Stimulated activated CD4-positive, alpha-beta T cell treated with anti-CD3 and anti-CD28 coated beads, Interleukin-2, amount 100 ng/mL, for 24 hours (primary cell): ENCODE measurements at places on chromosomes 13 and 19.

GRCh38 chr13:33184112-33184490, 101.5 kb downstream of the STARD13 start:
- no peak for DNase-seq

DNA sequence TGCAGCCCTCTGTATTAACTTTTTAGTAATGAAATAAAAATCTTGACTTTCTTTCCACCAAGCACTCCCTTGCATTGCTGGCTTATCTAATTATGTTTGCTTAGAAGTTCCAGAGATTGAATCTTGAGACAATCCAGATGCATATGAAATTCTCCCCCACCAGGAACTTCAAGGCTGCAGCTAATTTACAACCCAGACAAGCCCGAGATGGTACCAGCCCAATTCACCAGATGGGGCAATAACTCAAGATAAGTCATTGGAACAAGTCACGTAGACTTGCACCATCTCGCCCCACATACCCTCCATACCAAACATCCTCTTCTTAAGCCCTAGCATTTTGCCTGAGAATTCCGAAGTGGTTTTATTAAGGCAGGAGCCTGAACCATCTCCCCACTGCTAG, 29.0 kb downstream of the UTP14C start:
- no peak for DNase-seq

DNA sequence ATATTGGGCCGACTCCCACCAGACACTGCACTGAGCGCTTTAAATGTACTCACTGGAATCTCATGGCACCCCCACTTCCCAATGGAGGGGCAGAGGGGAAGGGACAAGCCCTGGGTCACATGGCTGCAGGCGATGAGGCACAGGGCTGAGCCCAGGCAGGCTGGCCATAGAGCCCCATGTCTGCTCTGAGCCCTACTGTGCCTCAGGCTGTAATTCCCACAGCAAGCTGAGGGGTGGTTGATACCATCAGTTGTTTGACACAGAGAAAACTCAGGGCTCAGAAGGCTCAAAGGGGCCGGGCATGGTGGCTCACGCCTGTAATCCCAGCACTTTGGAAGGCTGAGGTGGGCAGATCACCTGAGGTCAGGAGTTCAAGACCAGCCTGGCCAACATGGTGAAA, 25.1 kb downstream of the RFX1 start:
- no peak for DNase-seq

- no peak for DNase-seq
Observed at GRCh38 chr19:801030-801860, 4.0 kb downstream of the PTBP1 start.

DNA sequence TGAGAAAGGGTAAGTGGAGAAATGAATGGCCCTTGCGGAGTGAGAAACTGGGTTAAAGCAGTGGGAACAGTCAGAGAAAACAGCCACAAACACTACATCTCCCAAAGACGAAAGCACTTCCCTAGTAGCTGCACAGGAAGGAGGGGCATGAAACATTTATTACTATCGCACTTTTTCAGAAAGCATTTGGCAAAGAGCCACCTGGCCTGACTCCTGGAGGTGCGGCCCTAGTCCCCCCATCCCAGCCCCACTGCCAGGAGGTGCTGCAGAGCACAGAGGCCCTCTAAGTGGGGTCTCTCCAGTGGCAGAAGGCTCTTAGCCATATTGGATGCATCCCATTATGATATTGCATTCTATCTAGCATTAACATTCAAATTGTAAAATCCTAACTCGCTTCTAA, 55.8 kb downstream of the MTMR6 start:
- no peak for DNase-seq

- no peak for DNase-seq
Observed at GRCh38 chr19:2394442-2395292, 32.7 kb downstream of the TIMM13 start.

DNA sequence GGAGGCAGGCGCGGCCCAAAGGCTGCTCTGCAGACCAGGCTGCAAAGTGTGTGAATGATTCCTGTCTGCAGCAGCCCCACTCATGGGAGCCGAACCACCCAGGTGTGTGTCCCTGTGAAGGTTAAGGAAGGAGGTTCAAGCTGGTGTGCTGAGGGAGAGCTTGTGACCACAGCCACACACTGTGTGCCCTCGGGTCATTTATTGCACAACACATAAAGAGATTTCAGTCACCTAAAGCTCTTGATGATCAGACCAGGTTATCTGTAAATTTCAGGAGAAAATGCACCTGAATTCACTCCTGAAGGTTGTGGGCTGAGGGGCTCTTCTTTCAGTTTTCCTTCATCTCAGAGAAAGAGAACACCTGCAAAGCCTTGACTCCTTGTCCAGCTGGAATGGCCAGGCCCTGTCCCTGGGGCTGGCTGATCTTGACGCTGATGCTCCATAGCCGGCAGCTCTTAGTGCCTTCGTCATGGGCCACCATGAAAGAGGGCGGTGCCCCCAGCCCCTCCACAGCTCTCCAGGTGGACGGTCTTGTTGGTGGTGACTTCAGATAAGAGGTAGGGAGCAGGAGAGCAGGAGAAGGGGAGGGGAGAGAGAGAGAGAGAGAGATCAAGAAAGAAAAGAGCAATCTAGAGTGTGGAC, 110.8 kb upstream of the C1QTNF9B start:
- DNase-seq, result no peak

DNA sequence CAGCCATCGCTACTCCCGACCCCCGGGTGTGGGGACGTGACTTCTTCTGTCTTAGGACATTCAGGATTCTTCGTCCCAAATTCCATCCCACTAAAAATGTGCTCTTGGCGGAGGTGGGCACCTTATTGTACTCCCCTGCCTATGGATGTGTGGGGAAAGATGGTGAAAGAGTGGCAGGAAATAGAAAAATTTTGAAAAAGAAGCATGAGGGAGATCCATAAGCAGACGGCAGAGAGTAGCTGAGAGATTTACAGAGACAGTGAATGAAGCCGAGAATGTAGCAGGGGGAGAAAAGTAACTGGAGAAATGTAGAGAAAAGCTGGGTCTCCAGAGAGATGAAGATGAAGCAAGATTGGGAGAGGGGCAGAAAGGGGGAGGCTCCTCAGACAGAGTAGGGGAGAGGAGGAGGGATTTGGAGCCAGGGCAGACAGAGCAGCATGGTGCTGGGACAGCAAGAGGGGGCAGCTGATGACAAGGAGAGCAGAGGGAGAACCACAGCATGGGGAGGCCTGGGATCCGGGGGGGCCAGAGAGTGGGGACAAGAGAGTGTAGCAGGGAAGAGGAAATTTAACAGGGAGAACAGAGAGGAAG, 843 bp downstream of the ZNF610 start:
- DNase-seq, result no peak

DNA sequence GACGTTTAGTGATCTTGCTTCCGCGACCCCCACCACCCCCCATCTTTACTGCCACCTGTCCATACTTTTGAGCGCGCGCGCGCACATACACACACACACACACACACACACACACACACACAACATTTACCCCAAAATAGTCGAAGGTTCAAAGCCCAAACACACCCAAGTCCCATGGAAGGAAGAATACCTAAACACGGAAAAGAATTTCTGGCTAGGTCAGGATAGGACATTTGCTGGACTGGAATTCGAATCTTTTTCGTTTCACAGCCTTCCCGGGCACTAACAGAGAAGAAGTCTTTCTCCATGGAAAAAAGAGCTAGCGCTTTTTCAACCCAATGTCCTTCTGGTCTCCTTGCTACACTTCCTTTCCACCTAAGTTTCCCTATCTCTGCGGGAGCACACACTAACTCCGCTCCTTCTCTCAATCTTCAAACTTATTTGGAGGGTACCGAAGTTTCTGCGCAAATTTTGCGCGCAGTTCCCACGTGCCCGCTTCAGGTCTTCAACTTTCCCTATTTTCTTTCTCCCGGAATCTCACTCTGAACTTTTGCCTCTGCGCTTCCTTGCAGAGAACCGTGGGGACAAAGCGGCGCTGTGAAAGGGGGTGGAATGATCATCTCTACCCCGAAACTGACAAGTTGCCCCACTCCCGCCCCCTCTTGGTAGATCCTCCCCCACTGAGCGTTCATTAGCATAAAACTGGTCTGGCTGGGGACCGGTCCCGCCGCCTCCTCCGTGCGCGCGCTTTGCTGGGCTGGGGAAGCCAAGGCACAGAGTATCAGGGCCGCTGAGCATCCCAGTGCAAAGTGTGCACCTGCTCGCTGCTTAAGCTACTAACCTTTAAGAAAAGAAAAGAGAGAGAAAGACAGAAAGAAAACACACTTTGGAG, 2.7 kb downstream of the DACH1 start:
- peak; percentile 19 for DNase-seq

GRCh38 chr13:95642028-95642621, 2.4 kb downstream of the DZIP1 start:
- DNase-seq, result no peak

DNA sequence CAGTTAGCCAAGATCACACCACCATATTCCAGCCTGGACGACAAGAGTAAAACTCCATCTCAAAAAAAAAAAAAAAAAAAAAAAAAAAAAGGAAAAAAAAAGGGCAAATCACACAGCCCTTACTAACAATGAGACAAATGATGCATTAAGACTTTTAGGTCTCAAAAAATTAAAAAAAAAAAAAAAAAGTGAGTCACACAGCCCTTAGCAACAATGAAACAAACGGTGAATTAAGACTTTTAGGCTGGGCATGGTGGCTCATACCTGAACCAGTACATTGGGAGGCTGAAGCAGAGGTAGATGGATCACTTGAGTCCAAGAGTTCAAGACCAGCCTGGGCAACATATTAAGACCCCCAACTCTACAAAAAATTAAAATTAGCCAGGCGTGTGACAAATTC, 32.4 kb upstream of the EIF3G start:
- no peak for DNase-seq

DNA sequence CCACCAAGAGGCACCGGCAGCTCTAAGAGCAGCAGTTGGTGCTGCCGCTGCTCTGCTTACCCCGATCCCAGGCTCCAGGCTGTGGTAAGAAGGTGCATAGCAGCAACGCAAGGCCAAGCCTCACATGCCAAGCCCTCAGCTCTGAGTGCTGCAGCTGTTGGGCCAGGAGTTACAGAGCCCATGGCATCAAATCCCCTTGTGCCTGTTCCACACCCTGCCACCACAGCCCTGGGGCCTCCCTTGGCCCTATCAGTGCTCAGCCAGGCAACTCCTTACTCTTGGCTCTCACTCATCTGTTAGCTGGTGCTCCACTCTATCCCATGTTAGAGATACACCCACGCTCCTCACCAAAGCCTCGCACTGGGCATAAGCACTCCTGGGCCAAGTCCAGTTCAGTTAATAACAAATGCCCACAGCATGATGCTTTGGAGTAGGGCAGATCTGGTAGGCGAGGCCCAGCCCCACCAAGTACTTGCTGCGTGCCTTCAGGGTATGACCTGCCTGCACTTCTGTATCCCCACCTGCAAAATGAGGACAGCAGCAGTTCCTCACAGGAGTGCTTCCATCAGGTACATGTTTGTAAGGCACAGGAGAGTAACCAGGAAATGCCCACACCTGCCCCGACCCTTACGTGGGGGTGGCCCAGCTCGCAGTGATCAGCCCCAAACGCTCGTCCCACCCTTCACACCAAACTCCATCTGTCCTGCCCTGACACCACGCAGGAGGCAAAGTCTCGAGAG, 16.2 kb downstream of the AKAP8L start:
- no peak for DNase-seq

DNA sequence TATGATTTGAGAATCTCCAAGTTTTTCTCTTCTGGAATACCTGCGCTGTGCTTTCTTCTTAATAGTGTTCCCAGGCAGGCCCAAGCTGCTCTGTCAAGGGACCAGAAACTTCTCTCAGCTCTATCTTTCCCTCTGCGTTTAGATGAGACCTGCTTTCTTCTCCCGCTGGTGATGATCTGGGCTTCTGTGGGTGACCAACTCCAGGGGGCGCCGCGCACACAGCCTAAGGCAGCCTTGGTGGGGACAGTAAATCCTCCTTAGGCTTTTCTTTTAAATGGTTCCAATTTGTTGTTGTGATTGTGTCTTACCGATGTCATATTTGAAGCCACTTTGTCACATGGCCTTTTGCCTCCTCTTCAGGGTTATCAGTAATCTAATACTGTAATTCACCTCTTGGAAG, 439.4 kb upstream of the KLF12 start:
- DNase-seq, result no peak

DNA sequence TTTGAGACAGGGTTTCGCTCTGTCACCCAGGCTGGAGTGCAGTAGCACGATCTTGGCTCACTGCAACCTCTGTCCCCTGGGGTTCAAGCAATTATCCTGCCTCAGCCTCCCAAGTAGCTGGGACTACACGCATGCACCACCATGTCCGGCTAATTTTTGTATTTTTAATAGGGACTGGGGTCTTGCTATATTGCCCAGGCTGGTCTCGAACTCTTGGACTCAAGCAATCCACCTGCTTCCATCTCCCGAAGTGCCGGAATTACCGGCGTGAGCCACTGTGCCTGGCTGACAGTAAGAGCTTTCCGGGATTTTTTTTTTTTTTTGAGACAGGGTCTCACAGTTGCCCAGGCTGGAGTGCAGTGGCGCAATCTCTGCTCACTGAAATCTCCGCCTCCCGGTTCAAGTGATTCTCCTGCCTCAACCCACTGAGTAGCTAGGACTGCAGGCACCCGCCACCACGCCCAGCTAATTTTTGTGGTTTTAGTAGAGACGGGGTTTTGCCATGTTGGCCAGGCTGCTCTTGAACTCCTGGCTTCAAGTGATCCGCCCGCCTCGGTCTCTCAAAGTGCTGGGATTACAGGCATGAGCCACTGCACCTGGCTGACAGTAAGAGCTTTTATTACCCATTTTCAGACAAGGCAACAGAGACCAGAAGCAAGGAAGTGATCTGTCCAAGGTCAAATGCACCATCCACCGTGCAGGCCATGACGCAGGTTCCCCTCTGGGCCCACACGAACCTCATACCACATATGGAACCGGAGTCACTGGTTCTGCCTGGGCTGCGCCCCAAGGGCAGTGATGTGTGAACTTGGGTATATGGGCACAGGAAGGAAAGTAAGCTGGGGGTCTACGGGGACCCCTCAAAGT, 21.0 kb downstream of the RFX1 start:
- DNase-seq, result no peak

GRCh38 chr13:97948041-97948440, 5.4 kb upstream of the IPO5 start:
- DNase-seq, result no peak

GRCh38 chr19:2043251-2043641, 7.8 kb downstream of the MKNK2 start:
- DNase-seq, result no peak

DNA sequence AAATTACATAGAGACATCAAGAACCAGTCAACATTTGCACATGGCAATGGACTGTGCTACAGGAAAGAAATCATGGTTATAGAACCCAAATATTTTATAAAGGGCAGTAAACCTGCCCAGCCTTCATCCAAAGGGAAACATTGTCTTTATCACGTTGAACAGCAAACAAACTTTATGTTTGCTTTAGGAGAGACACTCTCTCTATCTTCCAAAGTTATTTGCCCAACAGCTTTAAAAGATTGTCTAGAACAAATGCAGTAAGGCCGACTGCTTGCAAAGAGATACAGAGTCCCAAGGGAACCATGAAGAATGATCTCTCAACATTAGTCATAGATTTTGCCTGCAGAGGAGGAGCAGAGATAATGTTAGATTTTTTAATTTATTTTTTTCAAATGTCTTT, 1323.5 kb upstream of the SLC10A2 start:
- no peak for DNase-seq

- no peak for DNase-seq
Observed at GRCh38 chr13:78649997-78650716, 8.8 kb downstream of the OBI1 start.
